ENCODE measurements at places on chromosomes 7 and 10.

DNA sequence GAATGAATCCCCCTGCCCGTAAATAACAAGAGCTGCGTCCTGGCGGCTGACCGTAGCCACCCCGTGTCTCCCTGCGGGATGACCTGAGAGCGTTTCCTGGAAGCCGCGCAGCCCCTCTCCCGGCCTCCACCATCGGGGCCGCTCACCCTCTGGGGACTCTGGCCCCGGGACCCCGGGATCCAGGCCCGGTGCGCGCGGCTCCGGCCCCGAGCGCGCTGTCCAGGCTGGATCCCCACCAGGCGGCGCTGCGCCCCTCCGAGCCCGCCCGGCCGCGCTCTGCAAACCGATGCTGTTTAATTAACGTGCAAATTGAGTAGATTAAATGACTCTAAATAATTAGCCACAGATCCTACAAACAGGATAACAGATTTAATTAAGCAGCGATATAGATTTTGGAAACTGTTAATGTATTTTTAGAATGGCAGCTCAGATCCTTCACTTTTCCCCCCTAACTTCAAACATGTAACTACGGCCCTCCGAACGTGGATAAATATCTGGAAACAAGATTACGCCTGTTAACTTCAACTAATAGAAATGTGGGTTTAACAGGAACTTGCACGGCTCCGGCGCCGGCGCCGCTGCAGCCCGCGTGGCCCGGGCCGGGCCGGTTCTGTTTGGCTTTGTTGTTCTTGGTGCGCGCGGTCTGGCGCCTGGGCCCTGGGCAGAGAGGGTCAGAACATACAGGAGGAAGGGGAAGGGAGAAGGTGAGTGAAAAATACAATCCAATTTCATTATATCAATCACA lies 7.1 kb upstream of the UNCX start:
- DNase-seq = no peak

- DNase-seq = no peak
Measured at GRCh38 chr10:24570658-24571426, 152.8 kb downstream of the ARHGAP21 start.

GRCh38 chr7:22356701-22357310 lies at the start of gene RAPGEF5:
RAPGEF5 (minus strand) TSS chr7:22357154; CDS start chr7:22357060, 94 bp downstream.
- DNase-seq = no peak

GRCh38 chr7:101772508-101773211 lies 44.8 kb upstream of the CUX1 start:
- DNase-seq = no peak

DNA sequence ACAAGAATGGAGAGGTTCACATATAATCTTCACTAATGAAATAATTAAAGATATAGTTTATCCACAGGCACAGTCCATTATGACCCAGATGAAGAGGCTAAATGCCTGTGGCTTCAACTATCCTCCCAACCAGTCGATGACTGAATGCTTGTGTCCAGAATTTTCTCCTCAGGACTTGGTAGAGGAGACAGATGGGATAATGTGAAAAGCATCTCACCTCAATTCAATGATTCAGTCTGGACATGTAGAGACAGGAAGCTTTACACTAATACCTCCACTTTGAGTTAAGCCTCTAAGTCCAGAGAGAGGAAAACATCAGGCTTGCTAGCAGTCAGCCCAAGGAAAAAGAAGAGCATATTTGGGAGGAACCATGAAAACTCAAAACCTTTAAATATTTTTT lies 59.1 kb upstream of the COL1A2 start:
- no peak for DNase-seq

- no peak for DNase-seq
Measured at GRCh38 chr7:2782121-2782520, 62.0 kb downstream of the GNA12 start.

DNA sequence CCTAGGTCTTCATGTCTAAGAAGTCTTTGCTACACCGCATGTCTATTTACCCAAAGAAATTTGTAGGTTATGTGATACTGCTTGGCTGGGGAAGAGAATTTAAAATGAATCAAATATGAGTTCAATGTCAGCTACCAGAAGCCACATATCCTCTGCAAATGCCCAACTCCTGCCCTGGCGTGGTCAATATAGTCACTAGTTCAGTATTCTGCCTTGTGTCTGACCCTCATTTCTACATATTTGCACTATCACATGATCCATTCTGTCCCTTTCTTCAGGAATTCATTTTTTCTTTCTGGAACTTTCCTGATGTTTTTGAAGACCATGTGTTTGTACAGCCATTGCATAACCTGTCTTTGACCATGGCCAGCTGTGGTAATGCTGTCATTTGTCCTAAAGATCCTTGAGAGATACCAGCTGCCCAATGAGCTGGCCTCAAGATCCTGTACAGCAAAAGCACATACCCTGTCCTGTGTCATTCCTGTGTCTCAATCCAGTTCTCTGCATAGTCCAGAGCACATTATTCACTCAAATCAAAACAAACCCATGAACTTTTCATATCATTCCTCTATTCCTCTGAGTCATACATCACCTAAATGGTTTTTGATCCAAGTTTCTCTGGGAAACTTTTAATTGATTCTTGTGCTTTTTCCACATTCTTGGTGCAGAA lies 524.5 kb downstream of the PARD3 start:
- no peak for DNase-seq

DNA sequence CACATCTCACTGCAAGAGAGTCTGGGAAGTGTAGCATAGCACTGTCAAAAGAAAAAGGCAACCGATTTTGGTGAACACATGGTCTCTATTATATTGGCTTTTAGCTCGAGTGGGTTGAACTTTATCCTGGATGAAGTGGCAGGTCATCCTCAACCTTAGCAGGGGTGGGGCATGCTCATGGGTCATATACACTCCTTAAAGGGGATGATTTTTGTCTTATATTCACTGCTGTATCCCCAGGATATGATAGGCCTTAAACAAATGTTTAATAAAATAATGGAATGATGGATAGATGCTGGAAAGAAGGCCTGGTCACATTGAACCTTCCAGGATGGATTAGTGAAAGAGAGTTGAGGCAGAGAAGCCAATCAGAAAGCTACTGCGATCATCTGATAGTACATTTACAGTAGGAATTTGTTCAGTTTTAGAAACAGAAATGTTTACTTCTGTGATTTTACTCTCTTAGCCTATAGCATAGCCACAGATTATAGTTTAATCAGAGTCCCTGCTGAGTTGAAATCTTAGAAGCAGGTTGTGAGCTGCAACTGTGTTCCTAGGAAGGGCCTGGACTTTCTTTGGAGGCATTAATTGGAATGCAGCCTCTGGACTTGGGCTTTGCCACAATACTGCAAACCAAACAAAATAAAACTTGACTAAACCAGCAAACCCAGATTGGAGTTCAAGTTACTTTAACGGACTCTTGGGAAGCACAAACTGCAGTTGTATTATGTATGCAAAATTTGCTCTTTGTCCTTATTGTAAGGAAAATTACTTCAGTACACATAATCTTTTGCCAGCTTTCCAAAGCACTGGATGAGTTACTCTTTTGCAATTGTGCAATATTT lies 138.3 kb downstream of the BMPER start:
- no peak for DNase-seq

DNA sequence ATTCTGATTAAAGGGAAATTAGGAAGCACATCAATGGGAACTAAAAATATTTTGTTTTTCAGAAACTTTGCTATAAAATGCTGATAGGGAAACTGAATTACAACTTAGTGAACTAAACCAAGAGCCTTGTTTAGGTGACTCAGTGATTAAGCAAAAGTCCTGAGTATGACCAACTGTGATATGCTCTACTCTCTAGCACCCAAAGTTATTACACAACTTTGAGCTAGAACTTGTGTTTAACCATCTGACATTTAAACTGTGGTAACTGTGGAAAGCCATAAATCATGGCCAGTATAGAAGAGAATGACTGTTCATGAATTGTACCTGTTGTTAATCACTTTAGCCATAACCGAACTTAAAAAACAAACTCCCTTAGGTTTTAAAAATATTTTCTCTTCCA lies 127.4 kb downstream of the ZNF365 start:
- no peak for DNase-seq

DNA sequence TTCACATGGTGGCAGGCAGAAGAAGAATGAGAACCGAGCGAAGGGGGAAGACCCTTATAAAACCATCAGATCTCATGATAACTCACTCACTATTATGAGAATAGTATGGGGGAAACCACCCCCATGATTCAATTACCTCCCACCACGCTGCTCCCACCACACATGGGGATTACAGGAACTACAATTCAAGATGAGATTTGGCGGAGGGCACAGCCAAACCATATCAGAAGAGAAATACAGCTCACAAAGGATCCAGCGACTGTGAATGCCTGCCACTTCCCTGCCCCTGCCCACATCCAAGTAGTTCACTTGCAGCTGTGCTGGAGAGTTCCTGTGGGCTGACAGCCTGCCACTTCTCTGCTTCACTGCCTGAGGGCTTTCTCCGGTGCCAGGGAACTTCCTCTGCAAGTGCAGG lies 148.7 kb downstream of the C7orf25 start:
- no peak for DNase-seq

DNA sequence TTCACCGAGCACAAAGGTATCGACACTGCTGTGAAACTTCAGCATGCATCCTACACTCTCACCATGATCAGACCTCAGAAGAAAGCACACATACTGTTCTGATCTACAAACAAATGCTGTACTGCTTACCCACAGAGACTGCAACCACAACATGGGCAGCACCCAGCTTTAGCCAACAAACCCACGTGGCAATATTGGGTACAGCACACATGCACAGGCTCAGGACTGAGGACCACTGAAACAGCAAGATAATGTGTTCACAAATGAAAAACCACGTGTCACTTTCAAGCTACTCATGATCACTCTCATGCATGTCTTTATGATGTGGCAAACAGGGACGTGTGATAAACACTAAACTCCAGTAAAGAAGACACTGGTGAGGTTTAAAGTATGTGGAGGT lies 119.3 kb upstream of the PTN start:
- no peak for DNase-seq

- DNase-seq = no peak
Measured at GRCh38 chr7:127885843-127886242, 145.4 kb downstream of the LRRC4 start.

- DNase-seq = no peak
Measured at GRCh38 chr7:141663081-141663849, 38.7 kb downstream of the DENND11 start.

DNA sequence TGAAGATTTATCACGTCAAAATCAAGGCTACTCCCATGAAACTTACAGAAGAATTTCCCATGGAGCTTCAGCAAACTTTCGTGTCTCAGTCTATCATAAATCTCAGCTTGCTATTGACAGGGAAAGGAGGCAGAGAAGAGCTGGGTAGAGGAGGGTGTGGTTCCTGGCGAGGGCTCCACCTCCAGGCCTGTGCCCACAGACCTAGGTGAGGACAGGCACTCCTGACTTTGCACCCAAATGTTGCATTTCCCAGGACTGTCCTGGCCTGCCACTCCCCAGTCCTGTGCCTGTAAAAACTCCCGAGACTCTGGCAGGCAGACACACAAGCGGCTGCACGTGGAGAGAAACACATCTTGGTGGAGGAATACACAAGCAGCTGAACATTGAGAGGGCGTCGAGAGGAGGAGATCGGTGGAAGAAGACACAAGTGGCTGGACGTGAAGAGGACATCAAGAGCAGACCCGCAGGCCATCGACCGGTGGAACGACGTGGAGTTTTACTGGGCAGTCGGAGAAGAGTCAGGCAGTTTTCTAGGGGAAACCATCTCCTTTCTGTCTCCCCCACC lies 145.1 kb downstream of the CTNNA3 start:
- no peak for DNase-seq

- no peak for DNase-seq
Measured at GRCh38 chr7:35889001-35889400, 88.1 kb downstream of the SEPTIN7 start.

DNA sequence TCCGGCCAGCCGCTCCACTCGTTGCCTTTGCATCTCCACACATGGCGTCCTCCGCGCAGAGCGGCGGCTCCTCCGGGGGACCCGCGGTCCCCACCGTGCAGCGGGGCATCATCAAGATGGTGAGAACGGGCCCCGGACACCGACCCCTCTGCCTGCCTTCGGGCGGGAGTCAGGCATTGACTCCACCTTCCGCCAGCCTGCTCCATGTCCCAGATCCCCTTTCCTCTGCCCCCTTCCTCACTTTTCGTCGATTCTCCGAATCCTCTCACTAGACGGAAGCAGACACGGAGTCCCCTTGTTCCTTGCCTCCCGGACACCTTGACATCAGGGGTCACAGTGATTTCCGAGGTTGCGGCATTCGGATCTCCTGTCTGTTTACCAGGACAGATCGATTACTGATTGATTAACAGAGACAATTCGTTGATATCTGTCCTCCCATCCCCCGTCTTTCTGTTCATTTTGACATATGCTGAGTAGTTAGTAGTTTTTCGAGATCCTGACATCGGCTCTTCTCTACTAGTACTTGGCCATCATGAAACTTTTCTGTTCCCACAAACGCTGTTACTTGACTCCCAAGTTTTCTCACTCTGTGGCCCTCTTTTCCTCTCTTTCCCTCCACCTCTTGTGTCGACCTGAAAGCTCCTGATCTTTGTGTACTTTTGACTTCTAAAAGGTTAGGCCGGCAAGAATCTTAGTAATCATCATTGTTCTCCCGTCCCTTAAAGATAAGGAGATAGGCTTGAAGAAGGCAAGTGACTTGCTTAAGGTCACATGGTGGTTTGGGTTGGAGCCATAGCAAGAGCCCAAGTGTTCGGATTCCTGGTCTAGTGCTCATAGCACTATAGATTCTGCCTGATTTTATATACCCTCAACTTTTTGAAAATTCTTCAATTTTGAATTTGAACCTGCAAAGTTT lies 597 bp downstream of the SND1 start:
- DNase-seq = no peak

GRCh38 chr7:37360484-37360883 lies 88.2 kb downstream of the ELMO1 start:
- no peak for DNase-seq

DNA sequence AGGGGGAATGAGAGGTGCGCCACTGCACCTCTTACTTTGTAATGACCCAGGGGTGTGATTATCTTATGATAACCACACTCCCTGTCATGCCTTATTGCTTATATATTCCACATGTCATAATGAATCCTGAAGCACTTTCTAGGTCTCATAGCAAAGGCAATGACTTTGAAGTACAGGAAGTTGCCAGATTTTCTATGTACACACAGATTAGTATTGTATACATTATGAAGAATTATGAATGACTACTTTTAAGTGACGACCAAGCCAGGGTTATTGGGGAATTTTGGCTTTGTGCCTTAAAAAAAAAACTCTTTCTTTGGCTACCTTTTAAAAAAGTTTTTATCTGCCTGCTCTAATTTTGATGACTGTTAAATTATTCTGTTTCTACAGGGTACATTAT lies 269.6 kb downstream of the MDFIC start:
- no peak for DNase-seq

GRCh38 chr10:44888886-44889285 lies 22.3 kb upstream of the TMEM72 start:
- DNase-seq = no peak

DNA sequence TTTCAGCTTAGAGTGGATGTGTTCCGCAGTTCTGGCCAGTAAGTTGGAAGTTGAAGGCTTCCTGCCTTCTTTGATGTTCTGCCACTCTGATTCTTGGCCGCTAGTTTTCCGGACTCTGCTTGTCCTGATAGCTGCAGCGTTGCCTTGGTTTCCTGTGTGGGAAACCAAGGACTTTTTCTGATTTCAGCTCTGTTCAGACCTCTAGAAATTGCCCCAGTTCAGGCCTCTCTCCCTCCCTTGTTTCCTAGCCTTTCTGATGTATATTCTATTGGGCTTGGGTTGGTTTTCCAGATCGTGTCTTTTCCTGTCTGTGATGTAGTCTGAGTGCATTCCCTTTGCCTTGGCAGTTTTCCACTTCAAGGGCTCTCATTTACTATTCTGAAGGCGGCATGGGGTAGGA lies 318.7 kb downstream of the BBS9 start:
- DNase-seq = no peak

- DNase-seq = no peak
Measured at GRCh38 chr7:158751751-158752150, 47.1 kb upstream of the NCAPG2 start.

Measured in kidney epithelial cell (primary cell).